Stimulated activated CD4-positive, alpha-beta T cell treated with anti-CD3 and anti-CD28 coated beads, Interleukin-2, amount 100 ng/mL, for 4 hours (primary cell): ENCODE measurements at places on chromosomes 11 and 22.
A peak's percentile ranks its signal among the peaks of the same experiment; 100 is the strongest.

DNA sequence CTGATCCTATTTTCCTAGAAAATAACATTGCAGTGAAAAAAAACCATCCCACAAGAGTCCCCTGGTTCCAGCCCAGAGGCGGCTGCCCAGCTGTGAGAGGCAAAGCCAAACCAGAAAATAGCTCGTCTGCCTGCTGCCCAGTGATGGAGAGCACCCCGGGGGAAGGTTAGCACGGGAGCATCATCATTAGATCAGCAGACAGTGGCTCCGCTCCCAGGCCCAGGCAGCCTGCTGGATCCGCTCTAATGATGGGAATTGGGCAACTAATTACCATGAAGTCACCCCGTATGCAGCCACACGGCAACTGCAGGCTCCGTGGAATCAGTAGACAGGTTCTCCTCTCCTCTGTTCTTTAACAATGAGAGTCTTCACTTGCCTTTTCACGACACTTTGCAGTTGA is 17.1 kb upstream of the B3GAT1 start:
- DNase-seq: no peak

DNA sequence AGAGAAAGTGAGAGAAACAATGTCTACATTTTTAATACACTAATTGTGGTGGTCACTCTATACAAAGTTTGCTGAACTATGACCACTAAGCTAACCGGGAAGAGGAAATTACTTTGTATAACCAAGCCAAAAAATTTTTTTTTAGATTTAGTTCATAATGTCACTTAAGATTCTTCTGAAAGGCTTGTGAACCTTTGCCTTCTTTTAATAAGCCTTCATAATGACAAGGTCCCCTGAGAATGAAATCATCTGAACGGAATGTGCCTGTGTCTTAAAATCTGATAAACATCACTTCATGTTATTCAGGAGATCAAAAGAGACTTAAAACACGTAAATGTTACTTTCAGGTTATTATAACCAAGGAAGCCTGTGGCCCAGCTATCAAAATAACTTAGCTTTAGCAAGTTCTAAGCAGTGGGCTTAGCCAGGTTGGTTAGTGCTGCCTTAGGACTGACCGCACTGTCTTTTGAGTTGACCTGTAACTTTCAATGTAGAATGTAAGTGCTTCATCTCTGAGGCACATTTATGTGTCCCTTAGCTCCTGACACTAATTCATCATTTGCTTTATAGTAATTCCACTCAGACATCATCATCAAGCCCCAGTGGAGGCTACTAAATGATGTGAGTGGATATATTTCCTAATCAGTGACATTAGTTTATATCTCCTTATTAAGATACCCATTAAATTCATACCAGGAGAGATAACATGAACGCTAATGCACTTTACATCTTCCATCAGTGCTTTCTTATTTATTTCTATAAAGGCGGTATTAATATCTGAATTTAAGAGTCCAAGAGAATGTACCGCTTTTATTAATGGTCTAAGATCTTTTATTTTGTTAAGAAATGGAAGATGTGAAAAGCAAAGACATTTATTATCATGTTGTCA is 122.5 kb downstream of the WNT11 start:
- DNase-seq: no peak

GRCh38 chr11:67252831-67253239 is 13.4 kb upstream of the GRK2 start:
- DNase-seq: no peak

DNA sequence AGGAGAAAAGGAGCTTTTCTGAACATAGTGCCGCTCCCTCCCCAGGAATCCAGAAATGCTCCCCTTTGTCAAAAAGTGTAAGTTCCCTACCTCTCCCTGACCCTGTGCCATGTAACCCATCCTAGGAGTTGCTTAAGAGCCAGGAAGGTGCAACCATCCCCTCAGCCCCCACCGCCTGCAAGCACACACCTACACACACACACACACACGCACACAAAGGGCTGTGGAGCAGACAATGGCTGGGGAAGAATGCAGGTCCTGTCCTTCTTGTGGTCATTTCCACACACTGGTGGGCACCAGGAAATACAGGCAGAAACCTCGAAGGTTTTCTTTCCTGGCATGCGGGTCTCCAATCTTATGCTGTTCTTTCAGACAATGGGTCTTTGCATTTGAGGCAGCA is 1.2 kb downstream of the P2RX3 start:
- no peak for DNase-seq

DNA sequence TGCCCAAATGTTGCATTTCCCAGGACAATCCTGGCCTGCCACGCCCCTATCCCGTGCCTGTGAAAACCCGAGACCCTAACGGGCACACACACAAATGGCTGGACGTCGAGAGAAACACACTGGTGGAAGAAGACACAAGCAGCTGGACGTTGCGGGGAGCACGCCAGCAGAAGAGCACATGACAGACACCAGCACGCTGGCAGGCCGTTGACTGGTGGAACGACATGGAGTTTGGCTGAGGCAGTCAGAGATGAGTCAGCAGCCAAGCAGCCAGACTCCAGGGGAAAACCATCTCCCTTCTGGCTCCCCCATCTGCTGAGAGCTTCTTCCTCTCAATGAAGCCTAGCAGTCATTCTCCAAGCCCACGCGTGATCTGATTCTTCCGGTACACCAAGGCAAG is 606.7 kb upstream of the LRRC4C start:
- no peak for DNase-seq

DNA sequence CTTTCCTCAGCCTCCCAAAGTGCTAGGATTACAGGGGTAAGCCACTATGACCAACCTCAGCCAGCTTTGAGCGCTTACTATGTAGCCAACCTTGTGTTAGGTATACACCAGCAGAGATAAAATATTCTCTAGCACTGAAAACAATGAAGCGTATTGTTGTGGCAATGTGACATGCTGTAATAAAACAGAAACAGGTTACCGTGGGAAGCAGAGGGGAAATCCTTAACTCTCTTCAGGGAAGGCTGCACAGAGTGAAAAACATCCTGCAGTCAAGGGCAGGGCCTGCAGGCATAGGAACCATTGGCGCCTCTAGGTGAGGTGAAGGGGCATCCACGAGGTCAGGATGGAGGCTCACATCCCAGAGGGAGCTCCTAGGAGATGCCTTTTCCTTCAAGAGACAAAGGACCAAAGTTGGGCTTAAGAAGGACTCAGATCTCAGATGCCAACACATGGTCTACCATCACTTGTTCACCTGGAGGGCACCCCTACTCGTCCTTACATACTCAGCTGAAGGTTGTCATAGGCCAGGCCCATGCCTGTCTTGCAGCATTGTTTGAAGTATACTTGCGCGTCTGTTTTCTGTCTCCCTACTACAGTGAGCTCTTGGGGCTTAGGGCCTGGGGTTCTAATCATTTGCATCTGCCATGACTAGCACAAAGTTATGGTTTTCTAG is 8.0 kb downstream of the POLD4 start:
- no peak for DNase-seq

GRCh38 chr11:35066783-35067423 is 72.1 kb upstream of the CD44 start:
- no peak for DNase-seq

- no peak for DNase-seq
Observed at GRCh38 chr11:110026858-110027626, 66.2 kb upstream of the ZC3H12C start.

DNA sequence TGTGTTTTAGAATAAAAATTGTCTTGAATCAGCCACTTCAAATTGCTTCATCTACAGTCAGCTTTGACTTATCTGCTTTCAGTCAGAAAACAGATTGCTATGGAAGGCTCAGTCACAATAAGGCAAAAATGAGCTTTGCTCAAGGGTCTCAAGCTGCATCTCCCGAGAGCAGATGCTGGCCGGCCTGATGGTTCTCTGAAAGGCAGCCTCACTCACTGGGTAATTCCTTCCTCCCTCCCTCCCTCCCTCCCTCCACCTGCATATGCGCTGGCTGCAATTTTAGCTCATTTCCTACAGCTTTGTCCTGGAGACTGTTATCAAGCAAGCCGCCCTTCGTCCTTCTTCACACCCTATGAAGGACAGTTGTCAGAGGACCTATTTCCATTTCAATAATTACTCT is 1.6 kb upstream of the IZUMO1R start:
- DNase-seq: no peak

- no peak for DNase-seq
Observed at GRCh38 chr22:44582016-44582415, 84.0 kb upstream of the RTL6 start.

DNA sequence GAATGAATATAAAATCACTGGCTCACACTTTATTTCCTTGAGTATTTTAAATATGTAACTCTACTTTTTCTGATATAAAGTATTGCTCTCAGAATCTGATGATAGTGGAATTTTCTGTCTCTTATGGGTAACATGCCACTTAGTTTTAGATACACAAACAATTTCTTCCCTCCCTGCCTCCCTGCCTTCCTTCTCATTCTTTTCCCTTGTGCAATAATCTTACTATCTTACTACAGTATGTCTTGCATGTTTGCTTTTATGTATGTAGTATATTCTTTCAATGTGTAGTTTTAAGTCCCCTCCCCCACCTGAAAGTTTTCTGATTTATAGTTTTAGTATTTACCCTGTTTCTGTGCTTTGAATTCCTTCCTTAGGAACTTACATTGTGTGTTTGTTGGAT is 48.4 kb downstream of the INSC start:
- no peak for DNase-seq

DNA sequence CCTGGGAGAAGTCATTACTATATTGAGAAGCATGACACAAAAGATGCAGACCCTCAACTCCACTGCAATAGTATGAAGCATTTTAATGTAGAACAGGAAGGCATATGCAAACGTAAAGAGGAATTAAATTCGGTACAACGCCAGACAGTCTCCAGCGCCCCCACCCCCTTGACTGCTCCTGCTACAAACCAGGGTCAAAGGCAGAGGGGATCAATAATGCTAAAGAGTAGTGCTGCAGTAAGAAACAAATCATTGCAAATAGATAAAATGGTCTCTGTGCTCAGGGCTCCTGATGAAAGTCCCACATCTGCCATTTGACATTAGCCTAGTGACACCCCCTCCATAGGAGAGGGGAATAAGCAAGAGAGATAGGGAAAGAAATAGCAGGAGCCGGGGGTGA is 164.9 kb upstream of the BLID start:
- no peak for DNase-seq

DNA sequence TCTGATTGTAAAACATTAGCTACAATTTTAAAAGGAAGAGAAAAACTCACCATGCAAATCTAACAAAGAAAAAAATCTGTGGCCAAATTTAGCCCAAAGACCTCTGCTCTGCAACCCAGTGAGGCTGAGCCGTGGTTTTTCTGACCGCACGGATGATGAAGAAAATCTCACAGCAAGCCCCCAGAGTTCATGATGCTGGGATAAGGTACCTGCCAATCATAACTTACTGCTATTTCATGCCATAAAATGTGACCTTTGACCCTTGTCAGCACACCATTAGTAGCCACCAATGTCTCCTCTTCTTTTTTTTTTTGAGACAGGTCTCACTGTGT is 11.1 kb downstream of the CERK start:
- no peak for DNase-seq

- no peak for DNase-seq
Observed at GRCh38 chr11:61486011-61486620, 22.4 kb upstream of the LRRC10B start.

DNA sequence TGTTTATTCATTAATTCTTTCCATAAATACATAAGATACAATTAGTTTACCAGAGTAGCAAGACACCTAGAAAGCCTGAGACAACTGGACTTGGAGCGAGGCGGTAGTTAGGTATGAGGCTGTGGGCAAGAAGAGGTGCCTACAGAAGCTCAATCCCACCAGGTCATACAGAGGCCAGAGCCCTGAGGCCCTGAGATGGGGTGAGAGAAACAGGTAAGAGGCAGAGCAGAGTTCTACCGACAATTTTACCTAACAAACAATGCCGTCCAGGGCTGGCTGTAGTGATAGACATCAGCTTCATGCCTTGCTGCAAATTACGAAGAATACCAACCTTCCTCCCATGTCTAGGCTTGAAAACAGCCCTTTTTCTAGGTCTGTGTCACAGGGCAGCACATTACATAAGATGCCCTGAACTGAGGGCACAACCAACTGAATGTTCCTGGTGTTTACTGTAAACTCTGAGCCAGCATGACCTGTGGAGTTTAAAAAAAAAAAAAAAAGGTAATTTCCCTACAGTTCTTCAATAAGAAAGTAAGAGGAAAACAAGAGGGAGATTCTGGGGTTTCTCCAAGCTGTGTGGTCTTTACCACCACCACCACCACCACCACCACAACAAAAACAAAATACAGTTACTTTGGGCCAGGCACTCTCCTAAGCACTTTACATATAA is 105.8 kb downstream of the GAB2 start:
- no peak for DNase-seq

DNA sequence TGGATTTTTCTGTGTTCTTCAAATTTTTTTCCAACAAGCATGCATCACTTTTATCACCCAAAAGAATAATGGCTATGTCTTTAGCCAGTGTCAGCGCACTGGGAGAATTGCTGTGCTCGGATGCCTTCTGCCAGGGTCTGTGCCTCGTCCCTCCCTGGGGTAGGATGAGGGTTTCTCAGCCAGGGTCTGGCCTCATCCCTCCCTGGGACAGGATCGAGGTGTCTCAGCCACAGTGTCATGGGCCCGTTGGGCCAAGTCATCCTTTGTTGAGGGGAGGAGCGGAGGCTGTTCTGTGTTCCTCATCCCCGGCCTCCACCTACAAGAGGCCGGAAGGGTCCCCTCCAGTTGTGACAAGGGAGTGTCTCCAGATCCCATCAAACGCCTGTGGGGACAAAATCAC is 22.7 kb downstream of the LINC01488 start:
- no peak for DNase-seq

GRCh38 chr11:128544471-128545051 is 42.8 kb downstream of the ETS1 start:
- DNase-seq: no peak

DNA sequence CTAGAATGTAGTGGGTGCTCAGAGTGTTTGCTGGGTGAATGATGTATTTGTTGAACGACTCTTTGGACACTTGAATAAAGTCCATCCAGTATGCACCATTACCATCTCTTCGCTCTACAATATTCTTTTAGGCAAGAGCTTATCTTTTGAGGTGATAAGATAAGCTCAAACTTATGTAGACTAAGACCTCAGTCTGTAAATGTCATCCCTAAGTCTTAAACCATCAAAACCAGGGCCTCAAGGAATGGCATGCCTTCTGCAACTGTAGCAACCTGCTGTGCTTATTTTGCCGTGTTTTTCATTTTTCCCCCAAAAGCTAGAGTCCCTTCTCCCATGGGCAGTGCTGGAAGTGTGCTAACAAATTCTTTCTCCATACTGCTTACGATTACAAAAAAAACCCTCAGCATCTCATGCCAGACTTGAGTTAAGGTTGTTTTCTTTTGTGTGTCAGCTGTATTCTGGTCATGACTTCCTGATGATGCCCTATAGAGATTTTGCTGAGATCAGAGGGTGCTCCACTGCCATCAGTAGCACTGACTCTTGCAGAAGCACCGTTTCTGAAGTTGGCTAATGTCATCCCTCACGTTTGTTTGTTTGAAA is 27.8 kb downstream of the LIMK2 start:
- DNase-seq: no peak

- peak; percentile 76 for DNase-seq
Observed at GRCh38 chr22:37696657-37697537, at the start of gene TRIOBP. Gene TRIOBP, plus strand, starts transcription at chr22:37697048. Its CDS starts 4,318 bp downstream, at chr22:37701366.

- DNase-seq: no peak
Observed at GRCh38 chr11:119267645-119268044, 49.3 kb downstream of the MCAM start.
